ENCODE measurements at places on chromosomes 16 and 17. TPM values are rescaled to one million over a fixed set of nuclear protein-coding genes. Genes with fewer than 3 reads are reported as not detected.

- no peaks in the 10 kb centered on the region for H3K27me3 ChIP-seq
- H3K27ac ChIP-seq, result peak overlapping the region; percentile 95
- H3K4me3 ChIP-seq, result peak overlapping the region; percentile 93
- DNase-seq, result peak; percentile 72
Measured at GRCh38 chr17:81869221-81870130, 1.7 kb downstream of the ARHGDIA start.

GRCh38 chr16:72474501-72475123, 302.7 kb upstream of the PMFBP1 start:
- no peak overlapping the region for H3K4me3 ChIP-seq
- H3K27me3 ChIP-seq, result peaks cover 8% of the 10 kb centered on the region
- H3K4me1 ChIP-seq, result peaks cover 18% of the 10 kb centered on the region
- H3K36me3 ChIP-seq, result peaks cover 6% of the 10 kb centered on the region
- peak overlapping the region; percentile 68 for H3K27ac ChIP-seq
- no peak for DNase-seq

Gene KRTAP1-5
- not detected for total RNA-seq

DNA sequence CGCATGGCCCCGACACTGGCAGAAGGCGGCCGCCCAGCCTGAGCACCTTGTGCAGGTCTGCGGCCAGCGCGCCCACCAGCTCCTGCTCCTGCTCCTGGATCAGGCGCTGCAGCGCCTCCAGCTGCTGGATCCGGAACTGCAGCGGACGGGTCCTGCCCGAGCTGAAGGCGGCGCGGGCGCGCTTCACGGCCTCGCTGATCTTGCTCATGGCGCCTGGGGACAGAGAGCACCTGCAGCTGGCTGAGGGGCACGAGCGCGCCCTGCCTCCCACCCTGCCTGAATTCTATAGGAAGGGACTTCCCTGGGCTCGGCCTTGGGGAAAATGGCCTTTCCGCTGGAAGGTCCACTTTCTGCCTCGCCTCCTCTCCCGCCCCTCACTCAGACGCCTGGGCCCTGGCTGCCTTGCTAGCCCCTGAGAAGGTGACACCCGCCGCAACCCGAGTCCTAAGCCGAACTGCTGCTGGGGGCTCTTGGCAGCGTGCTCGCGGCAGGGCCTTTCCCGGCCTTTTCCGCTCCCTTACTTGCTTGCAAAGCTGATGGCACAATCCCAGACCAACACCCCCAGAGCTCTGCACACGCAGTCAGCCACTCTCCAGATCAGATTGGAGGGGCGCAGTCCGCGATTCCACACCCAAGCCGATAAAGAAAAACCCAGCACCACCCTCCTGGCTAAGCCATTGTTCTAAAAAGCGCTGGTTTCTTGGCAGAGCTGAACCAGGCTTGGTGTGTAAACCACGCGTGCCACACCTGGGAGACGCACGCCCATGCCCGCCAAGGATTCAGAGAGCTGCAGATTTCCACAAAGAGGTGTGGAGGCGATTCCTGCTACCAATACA, 3.0 kb downstream of the ALDH3A1 start:
- H3K36me3 ChIP-seq, result no peaks in the 10 kb centered on the region
- peaks cover 6% of the 10 kb centered on the region for H3K4me1 ChIP-seq
- H3K27me3 ChIP-seq, result no peaks in the 10 kb centered on the region
- no peak overlapping the region for H3K27ac ChIP-seq
- peak overlapping the region; percentile 69 for H3K4me3 ChIP-seq
